ENCODE measurements at places on chromosomes 1 and 21. TPM values are rescaled to one million over a fixed set of nuclear protein-coding genes. Genes with fewer than 3 reads are reported as not detected.

The PDZK1 gene
- 0.58 TPM for total RNA-seq

The EPB41 gene
- total RNA-seq = 5.5 TPM

The TRNP1 gene
- 199 TPM for total RNA-seq

The AVPR1B gene
- not detected for total RNA-seq

The OSCP1 gene
- total RNA-seq = 6.1 TPM

The WNT3A gene
- 0.05 TPM for total RNA-seq

The NPHS2 gene
- total RNA-seq = not detected

The MSH4 gene
- total RNA-seq = 0.03 TPM

The KRTAP10-12 gene
- not detected for total RNA-seq

The SLC22A15 gene
- 0.50 TPM for total RNA-seq

The PAQR7 gene
- 3.9 TPM for total RNA-seq

The CDK11B gene
- 26.4 TPM for total RNA-seq

The BATF3 gene
- 31.4 TPM for total RNA-seq

The TMIGD3 gene
- total RNA-seq = not detected

The GOLT1A gene
- total RNA-seq = 5.5 TPM

The LRRC38 gene
- total RNA-seq = not detected

The AKR7A3 gene
- total RNA-seq = not detected

The CLEC20A gene
- total RNA-seq = not detected

The LIPI gene
- total RNA-seq = not detected

The SPOCD1 gene
- 8.0 TPM for total RNA-seq

The BEND5 gene
- total RNA-seq = not detected

The FAM110D gene
- 0.03 TPM for total RNA-seq

The ERICH3 gene
- total RNA-seq = not detected

The KHDC4 gene
- 16.0 TPM for total RNA-seq

The FAM72B gene
- 6.1 TPM for total RNA-seq

The PPFIA4 gene
- total RNA-seq = 0.40 TPM

The HFM1 gene
- 0.09 TPM for total RNA-seq

The PODN gene
- total RNA-seq = not detected

The OR2W3 gene
- total RNA-seq = not detected

The CFAP141 gene
- total RNA-seq = not detected

The LYSMD1 gene
- total RNA-seq = 6.5 TPM

The CFHR3 gene
- 0.30 TPM for total RNA-seq

The PLPP3 gene
- total RNA-seq = 33.6 TPM

The S100A1 gene
- total RNA-seq = 0.15 TPM

The ASAP3 gene
- 3.1 TPM for total RNA-seq

The OR2L8 gene
- not detected for total RNA-seq

The NAV1 gene
- total RNA-seq = 16.4 TPM

The C1orf116 gene
- total RNA-seq = 2.5 TPM
